Urinary bladder (tissue), 4 donors: ENCODE measurements at places on chromosomes 1 and 21. TPM values are rescaled to one million over a fixed set of nuclear protein-coding genes. Genes with fewer than 3 reads are reported as not detected.

The PLK3 gene
- 4.7 TPM for total RNA-seq

The ELAPOR1 gene
- 0.74 TPM for total RNA-seq

The SYT14 gene
- 2.4 TPM for total RNA-seq

The MAP10 gene
- total RNA-seq: 5.4 TPM

The LCE2B gene
- not detected for total RNA-seq

The ICOSLG gene
- 2.7 TPM for total RNA-seq

The IFI44L gene
- 40.6 TPM for total RNA-seq

The RERE gene
- 168 TPM for total RNA-seq

The SLC45A3 gene
- total RNA-seq: 4.8 TPM

The LCE3E gene
- not detected for total RNA-seq

The RABGAP1L gene
- 102 TPM for total RNA-seq

The FAM131C gene
- total RNA-seq: not detected

The AMY2B gene
- 51.0 TPM for total RNA-seq

The RGS8 gene
- 0.05 TPM for total RNA-seq

The CAPZB gene
- total RNA-seq: 77.1 TPM

The PYHIN1 gene
- 0.69 TPM for total RNA-seq

The CFAP107 gene
- total RNA-seq: not detected

The HES2 gene
- total RNA-seq: 0.53 TPM

The PEX14 gene
- total RNA-seq: 10.9 TPM

The SH2D5 gene
- total RNA-seq: not detected

The RAB13 gene
- 37.0 TPM for total RNA-seq

The WDR64 gene
- not detected for total RNA-seq

The FAM151A gene
- total RNA-seq: not detected
